ENCODE measurements at places on chromosomes 1 and 21. TPM values are rescaled to one million over a fixed set of nuclear protein-coding genes. Genes with fewer than 3 reads are reported as not detected.

- no peak for DNase-seq
- no peaks in the 10 kb centered on the region for H3K27me3 ChIP-seq
- no peak overlapping the region for H3K4me3 ChIP-seq
Measured at GRCh38 chr1:52189898-52190480, 48.1 kb downstream of the ZFYVE9 start.

S100A1 gene
- not detected for total RNA-seq

DNA sequence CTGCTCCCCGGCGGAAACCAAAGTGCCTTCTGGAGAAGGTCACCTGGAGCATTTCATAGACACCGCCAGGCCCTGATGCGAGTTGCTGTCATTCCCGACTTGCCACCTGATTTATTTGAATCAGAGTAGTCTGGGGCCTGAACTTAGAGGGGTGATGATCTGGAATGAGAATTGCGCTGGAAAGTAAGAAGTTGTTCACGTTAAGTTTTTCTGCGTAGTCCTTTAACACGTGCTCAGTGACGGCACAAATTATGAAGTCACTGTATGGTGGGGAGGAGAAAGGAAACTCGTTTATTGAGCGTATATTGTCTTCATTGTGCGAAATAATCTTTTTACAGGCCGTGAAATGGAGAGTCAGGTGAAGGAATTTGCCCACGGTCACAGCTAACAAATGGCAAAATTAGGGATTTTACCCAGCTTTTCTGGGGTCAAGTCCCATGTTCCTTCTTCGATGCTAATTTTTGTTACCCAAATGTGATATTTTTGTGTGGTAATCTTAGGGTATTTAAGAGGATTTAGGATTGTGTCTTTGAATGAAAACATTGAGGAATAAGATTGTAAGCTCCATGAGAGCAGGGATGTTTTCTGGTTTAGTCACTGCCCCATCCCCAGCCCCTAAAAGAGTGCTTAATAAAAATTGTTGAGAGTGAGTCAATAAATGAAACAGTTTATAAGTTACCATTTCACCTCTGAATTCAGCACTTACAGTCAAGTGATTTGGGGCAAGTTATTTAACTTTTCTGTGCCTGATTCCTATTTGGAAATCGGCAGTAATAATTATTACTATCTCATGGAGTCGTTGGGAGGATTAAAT lies 46.4 kb upstream of the NBL1 start:
- peaks cover 3% of the 10 kb centered on the region for H3K27me3 ChIP-seq
- peaks cover 55% of the 10 kb centered on the region for H3K4me1 ChIP-seq
- H3K27ac ChIP-seq = peak overlapping the region; percentile 99
- H3K36me3 ChIP-seq = peaks cover 31% of the 10 kb centered on the region
- peak overlapping the region; percentile 95 for H3K4me3 ChIP-seq
- DNase-seq = peak; percentile 66

DNA sequence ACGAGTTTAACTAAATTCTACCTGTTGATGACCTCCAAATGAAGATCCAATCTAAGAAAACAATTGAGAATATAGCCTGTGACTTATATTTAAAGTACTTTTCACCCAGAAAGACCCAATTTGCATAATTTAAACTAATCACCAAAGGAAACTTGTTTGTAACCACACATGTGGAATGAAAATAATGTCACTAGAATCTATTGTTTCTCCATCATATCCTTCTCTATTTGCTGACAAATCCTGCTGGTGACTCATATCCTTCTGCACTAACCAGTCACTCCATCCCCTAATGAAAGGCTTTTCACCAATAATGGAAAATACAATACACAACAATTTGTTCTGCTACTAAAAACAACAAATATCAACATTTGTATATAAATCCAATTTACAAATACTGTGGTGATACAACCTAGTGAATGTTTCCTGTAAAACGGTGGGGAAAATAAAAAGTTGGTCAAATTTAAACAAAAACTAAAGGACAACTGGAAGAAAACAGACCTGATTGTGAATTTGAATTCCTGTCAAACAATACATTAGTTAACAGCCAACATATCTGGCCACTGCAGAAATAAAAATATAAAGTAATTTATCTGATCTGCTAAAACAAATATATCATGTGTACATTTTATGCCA lies 6.5 kb downstream of the PTP4A2 start:
- H3K27ac ChIP-seq = peak overlapping the region; percentile 93
- H3K27me3 ChIP-seq = no peaks in the 10 kb centered on the region
- DNase-seq = no peak
- H3K4me1 ChIP-seq = peaks cover 89% of the 10 kb centered on the region

DNA sequence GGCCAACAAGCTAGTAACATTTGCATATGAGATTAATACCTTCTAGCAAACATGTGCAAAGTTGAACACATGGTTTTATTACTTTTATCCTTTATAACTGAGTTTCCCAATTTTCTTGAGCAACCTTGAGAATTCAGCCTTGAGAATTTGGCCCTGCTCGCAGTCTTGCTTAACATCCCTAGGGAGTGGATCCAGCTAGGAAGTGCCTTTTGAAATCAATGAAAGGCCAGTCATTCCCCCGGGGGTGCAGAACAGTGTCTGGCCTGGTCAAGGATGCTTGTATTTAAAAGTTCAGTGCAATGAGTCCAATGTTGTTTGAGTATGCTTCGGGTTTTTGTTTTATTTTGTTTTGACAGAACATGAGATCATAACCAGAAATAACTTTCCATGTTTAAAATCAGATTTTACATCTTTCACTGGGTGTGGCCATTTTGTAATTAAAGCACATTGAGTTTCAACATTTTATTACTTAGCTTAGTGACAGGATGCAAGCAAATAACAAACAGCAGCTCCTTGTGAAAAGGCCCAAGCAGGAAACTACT lies 16.7 kb downstream of the PALMD start:
- no peak for DNase-seq
- H3K27me3 ChIP-seq = peaks cover 24% of the 10 kb centered on the region
- no peak overlapping the region for H3K27ac ChIP-seq
- H3K36me3 ChIP-seq = no peaks in the 10 kb centered on the region

OLIG2 gene
- not detected for total RNA-seq

ADAMTS1 gene
- 2.4 TPM for total RNA-seq

- no peak overlapping the region for H3K27ac ChIP-seq
- no peak for DNase-seq
- H3K36me3 ChIP-seq = no peaks in the 10 kb centered on the region
- H3K4me3 ChIP-seq = no peak overlapping the region
Measured at GRCh38 chr1:209620487-209620884, 31.7 kb downstream of the LAMB3 start.

DNA sequence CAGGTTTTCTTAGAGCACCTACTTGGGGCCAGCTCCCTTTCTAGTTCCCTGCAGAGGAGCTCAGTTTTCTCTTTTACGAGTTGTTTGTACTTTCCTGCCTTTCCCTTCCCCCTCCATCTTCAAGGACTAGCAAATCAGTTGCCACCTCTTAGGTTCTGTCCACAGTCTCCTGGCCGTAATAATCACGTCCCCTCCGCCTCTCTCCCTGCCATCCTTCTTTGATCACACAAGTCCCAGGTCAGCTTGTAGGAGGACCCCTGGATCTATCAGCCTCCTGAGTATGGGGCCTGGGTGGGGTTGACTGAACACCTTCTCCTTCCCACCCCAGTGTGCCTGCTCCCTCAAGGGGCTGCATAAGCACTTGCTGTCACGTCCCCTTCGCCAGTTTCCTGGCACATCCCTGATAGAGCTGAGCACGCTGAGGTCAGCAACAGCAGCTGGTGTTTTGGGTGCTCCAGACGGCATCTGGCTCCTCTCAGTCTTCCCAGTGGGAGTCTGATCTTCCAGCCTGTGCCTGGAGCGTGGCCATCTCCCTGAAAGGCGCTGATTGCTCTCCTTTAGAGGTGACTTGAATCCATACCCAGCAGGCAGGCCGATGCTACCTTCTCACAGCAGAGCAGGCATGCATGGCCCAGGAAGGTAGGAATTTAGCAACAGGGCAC lies 216.1 kb upstream of the TMEM51 start:
- no peak overlapping the region for H3K4me3 ChIP-seq
- no peak for DNase-seq
- no peak overlapping the region for H3K27ac ChIP-seq
- no peaks in the 10 kb centered on the region for H3K4me1 ChIP-seq
- H3K36me3 ChIP-seq = no peaks in the 10 kb centered on the region

DNA sequence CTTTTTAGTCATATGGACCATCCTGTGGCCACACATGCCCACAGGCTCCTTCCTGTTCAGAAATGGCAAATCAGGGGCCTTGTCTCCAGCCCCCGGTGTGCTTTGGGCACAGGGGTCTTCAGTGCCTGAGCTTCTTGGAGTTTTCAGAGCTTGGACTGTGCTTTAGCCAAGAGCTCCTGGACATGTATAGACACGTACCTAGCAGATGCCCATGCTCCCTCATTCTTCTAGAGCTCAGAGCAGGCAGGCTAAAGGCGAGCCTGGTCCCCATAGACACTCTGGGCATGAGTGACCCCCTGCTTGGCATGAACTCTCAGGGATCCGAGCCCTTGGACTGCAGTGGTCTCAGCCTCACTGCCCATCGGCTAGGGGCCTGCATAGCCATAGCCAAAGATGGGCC lies 106.8 kb downstream of the EPHB2 start:
- DNase-seq = no peak
- H3K36me3 ChIP-seq = no peaks in the 10 kb centered on the region
- H3K4me3 ChIP-seq = no peak overlapping the region
- no peak overlapping the region for H3K27ac ChIP-seq
- H3K4me1 ChIP-seq = no peaks in the 10 kb centered on the region

- H3K4me1 ChIP-seq = peaks cover 71% of the 10 kb centered on the region
- H3K27me3 ChIP-seq = no peaks in the 10 kb centered on the region
- H3K4me3 ChIP-seq = no peak overlapping the region
- no peak for DNase-seq
- peaks cover 2% of the 10 kb centered on the region for H3K36me3 ChIP-seq
- H3K27ac ChIP-seq = peak overlapping the region; percentile 74
Measured at GRCh38 chr1:23593042-23593521, 33.8 kb upstream of the ID3 start.

- H3K36me3 ChIP-seq = no peaks in the 10 kb centered on the region
- H3K27me3 ChIP-seq = peaks cover 22% of the 10 kb centered on the region
- H3K4me1 ChIP-seq = peaks cover 10% of the 10 kb centered on the region
Measured at GRCh38 chr1:30912913-30913652, 4.5 kb upstream of the SDC3 start.

TAS1R1 gene
- not detected for total RNA-seq

DNA sequence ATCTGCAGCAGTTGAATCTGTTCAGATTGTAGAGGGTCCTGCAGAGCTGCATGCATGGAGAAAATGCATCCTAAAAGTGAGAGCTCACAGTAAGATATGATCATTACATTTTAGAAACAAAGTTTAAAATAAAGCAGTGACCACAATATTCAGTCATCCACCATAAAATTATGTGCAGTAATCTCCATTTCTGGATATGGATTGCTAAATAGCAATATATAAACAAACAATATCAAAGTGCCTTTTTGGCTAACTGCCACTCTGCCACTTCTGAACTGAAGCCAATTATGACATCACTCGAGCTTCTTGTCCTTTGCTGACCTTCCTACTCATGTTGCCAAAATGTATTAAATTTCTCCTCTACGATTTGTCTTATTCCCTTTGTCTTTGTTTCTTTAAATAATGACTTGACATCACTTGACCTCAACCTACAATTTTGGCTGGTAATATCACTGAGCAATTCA lies 262.0 kb upstream of the CXADR start:
- H3K4me3 ChIP-seq = no peak overlapping the region
- no peak for DNase-seq
- H3K36me3 ChIP-seq = no peaks in the 10 kb centered on the region
- H3K4me1 ChIP-seq = no peaks in the 10 kb centered on the region
- no peaks in the 10 kb centered on the region for H3K27me3 ChIP-seq
- H3K27ac ChIP-seq = no peak overlapping the region

DNA sequence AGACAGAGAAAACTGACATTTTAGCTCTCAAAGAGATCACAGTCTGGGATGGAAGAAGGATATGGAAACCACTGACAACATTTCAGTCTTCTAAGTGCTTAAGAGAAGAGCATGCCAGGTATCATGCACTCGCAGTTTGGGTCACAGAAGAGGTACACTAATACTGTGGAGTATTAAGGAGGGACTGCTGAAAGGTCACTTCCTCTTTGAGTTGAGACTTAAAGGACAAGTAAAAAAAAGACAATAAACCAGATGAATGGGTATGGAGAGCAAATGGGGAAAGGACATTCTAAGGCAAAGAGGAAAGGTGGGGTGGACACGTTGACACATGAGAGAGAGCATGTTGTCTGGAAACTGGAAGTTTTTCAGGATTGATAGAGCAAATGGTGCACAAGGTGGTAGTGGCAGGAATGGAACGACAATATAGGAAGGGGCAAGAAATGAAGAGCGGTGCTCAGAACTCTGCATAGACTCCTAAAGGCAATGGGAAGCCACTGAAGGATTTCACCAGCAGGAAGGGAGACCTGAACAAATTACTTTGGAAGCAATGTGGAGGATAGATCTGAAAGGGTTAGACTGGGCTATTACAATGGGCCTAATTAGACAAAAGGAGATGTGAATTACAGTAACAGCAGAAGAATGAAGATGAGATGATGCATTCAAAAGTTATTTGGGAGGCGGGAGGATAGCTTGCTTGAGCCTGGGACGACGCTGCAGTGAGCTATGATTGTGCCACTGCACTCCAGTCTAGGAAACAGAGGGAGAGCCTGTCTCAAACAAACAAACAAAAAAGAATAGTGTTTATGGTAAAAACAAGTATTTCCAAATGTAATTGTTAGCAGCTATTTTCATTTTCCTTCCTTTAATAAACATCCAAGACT lies 11.1 kb downstream of the DIPK1A start:
- no peaks in the 10 kb centered on the region for H3K27me3 ChIP-seq
- peaks cover 48% of the 10 kb centered on the region for H3K4me1 ChIP-seq
- no peak overlapping the region for H3K27ac ChIP-seq

G0S2 gene
- 0.56 TPM for total RNA-seq

DNA sequence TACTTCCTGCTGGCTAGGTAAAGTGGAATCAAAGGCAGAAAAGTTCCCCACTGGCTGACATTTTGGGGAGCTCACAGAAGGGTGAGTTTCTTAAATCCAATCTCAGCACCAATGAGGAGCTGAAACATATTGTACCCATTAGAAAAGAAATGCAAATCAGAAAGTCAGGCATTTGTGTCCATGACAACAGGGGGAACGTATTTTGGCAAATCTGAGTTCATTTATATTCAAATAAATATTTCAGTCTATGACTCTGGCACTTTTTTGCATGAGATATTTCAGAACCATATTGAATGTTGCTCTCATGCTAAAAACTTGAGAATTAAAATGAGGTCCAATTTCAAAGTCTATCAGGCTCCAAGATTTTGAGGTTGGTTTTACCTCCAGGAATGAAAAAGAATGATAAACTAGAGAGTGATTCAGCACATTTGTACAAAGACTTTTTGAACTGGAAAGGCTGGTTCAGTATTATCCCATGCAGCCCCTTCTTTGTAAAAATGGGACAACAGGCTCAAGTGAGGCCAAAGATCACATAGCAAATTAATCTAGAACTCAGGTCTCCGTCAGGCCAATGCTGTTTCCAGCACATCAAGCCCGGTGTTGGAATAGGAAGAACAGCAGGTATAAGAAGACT lies 202.2 kb downstream of the RRAGC start:
- H3K4me3 ChIP-seq = no peak overlapping the region
- DNase-seq = no peak
- H3K36me3 ChIP-seq = no peaks in the 10 kb centered on the region
- no peaks in the 10 kb centered on the region for H3K4me1 ChIP-seq
- H3K27ac ChIP-seq = no peak overlapping the region
- peaks cover 16% of the 10 kb centered on the region for H3K27me3 ChIP-seq

NCSTN gene
- 75.5 TPM for total RNA-seq

All from activated CD4-positive, alpha-beta T cell treated with anti-CD3 and anti-CD28 coated beads, Interleukin-2, amount 10 ng/mL, durations not matched to agents 7 days and 5 days (primary cell).